A172 (cell line): ENCODE measurements at places on chromosomes 7 and 10. TPM values are rescaled to one million over a fixed set of nuclear protein-coding genes. Genes with fewer than 3 reads are reported as not detected.

GRCh38 chr10:3889961-3890522 lies 105.0 kb upstream of the KLF6 start:
- peak; percentile 94 for DNase-seq

Gene HPS1
- total RNA-seq, result 32.0 and 40.0 TPM in 2 replicates

Gene COMTD1
- total RNA-seq, result 27.0 and 49.9 TPM in 2 replicates

GRCh38 chr10:93992400-93993030 lies 1.2 kb upstream of the PLCE1 start:
- no peak for DNase-seq

DNA sequence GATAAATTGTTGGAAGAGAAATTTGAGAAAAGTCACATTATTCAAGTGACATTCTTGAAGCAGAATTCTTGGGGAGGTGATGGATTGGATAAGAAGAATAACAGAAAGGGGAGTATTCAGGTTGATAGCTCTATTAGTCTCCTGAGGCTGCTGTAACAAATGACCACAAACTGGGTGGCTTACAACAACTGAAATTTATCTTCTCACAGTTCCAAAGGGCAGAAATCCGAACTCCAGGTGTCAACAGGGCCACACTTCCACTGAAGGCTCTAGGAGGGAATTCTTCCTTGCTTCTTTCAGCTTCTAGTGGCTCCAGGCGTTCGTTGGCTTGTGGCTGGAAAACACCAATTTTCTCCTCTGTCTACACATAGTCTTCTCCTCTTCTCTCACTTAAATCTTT lies 99.8 kb downstream of the TES start:
- no peak for DNase-seq

Gene CPN1
- not detected in 2 replicates for total RNA-seq

- no peak for DNase-seq
Measured at GRCh38 chr10:95742485-95742884, 13.5 kb upstream of the ENTPD1 start.

DNA sequence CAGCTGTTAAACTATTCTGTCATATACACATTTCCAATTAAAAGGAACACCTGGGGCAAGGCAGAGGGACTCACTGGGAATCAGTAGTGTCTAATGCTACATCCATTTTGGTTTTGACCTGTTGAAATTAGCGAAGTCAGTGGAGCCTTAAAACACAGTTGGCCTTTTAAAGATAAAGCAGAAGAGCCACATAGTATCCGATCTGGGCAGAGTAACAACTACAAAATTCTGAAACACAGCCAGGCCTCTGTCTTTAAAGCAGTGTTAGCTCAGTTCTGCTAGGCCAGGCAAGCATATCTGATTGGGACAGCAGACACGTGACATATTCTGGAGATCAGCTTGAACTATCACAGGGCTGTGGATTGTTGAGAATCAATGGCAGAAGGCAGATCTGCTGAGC lies 117.5 kb upstream of the WNT16 start:
- DNase-seq, result no peak

DNA sequence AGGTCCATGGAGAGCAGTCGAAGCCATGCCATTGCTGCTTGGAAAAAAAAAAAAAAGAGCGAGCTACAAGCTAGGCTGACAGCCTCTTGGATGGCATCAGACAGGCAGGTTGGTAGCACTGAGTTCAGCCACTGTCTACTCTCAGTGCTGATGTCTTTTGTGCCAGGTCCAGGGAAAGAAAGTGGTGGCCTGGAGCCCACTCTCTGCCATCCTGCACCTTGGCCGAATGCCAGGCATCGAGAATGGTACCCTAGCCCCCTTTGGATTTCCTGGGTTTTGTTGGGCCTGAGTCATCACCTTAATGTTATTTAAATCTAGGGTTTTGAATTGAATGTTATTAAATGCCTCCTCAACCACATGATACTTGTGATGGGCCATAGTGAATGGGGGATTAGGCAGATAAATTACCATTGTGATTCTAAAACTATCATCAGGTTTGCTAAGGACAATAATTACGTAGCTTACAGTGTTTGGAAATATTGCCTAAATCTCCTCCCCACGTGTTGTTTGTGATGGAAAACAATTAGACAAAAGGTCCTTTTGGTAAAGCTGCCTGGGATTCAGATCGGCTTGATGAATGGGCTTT lies 195.7 kb upstream of the GPR26 start:
- no peak for DNase-seq

Gene RELN
- 0.02 TPM in 1 of 2 replicates, not detected in the other for total RNA-seq

DNA sequence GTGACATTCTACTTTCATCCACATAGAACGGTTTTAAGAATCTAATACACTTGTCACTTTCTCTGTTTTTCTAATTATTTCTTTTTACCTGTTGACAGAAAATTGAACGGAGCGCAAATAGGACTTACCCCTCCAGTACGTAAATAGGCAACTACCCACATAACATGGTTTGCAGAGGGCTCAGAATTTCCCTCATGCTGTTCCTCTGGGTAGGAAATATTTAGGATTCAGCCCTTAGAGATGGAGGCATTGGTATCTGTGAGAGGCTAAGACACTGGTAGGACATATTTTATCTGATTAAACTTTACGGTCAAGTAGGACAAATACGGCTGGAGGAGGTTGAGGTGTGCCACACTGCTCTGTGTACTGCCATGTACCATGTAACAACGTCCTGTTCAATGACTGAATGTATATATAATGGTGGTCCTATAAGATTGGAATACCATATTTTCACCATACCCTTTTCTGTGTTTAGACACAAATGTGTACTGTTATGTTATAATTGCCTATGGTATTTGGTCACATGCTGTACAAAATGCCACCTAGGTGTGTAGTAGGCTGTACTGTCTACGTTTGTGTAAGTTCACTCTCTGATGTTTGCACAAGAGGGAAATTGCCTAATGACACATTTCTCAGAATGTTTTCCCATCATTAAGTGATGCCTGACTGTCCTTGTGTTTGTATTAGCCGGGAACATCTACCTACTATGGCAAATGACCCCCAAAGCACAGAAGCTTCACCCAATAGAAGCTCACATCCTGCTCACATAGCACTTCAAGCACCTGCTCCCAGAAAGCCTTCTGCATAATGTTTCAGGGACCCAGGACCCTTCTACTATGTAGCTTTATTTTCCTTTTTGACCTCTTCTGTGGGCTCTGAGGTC lies 429.4 kb upstream of the AKR1E2 start:
- DNase-seq, result no peak

DNA sequence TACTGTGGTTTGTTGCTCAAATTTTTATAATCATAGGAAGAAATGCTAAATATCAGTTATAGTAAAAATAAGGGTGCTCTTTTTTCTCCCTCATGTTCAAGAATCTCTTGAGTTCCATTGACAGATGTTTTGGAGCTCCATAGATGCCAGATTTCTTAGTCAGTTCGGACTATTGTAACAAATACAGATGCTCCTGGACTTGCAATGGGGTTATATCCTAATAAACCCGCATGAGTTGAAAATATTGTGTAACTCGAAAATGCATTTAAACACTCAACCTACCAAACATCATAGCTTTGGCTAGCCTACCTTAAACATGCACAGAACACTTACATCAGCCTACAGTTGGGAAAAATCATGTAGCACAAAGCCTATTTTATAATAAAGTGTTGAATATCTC lies 100.7 kb upstream of the CSTF2T start:
- no peak for DNase-seq

DNA sequence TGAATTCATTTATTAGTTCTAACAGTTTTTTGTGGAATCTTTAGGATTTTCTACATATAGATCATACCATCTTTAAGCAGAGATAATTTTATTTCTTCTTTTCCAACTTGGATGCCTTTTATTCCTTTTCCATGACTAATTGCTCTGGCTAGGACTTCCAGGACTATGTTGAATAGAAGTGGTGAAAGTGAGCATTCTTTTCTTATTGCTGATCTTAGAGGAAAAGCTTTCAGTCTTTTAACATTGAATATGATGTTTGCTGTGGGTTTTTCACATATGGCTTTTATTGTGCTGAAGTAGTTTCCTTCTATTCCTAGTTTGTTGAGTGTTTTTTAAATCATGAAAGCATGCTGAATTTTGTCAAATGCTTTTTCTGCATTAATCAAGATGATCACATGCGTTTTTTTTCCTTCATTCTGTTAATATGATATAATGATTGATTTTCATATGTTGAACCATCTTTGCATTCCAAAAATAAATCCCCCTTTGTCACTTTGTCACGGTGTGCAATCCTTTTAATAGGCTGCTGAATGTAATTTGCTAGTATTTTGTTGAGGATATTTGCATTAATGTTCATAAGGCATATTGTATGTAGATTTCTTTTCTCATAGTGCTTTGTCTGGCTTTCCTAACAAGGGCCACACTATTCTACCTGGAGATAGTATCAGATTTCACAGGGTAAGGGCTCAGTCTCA lies 92.9 kb downstream of the ZNF467 start:
- no peak for DNase-seq

DNA sequence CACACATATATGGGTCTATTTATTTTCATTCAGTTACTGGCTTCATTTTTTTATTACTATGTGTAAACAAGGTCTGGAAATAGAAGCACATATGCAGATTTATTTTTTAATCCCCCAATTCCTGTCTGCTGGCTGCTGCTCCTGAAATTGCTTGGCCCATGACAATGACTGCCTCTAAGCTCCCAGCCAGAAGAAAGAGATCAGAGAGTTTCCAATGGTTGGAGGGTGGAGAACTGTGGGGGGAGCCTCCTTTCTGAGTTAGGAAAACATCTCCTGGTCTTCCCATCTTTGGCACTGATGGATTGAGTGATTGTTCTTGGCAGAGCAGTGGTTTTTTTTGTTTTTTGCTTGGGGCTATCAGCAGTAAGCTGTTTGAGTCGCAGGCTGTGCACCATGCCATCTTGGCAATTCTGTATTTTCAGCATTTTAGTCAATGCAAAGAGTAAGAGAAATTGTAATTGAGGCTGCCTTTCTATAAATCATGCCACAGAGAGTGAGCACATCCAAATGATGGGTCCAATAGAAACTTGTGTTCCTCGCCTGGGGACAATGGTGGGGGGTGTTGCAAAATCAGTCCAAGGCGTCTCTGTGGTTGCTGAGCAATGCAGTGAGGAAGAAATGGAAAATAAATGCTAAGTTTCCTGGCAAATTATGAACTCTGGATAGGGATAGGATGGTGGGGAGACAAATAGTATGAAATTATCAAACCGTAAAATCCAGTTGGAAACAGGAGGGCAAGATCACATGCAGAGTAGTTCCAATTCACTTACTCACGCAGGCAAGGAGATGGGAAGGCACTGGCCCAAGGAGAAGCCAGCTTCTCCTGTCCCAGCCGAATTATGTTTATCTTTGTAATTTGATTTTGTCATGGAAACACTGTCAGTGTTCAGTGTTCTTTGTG lies 382.4 kb downstream of the SORCS3 start:
- no peak for DNase-seq

GRCh38 chr7:55348502-55348901 lies 16.6 kb upstream of the LANCL2 start:
- DNase-seq, result peak; percentile 76

GRCh38 chr10:109591601-109592000 lies 331.7 kb downstream of the XPNPEP1 start:
- no peak for DNase-seq

DNA sequence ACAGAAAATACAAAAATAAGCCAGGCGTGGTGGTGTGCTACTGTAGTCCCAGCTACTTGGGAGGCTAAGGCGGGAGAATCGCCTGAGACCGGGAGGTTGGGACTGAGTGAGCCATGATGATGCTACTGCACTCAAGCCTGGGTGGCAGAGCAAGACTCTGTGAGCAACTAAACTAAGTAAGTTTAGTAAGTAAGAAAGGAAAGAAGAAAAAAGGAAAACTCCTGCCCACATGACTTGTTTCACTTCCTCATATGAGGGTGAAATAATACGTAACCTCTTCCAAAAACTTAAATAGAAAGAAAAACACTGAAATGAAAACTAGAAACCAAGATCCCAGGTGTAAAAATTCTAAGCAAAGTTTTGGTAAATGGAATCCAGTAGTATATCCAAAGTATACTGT lies 79.6 kb downstream of the LARP4B start:
- DNase-seq, result no peak

Gene ACBD7
- 3.7 and 9.3 TPM in 2 replicates for total RNA-seq

- no peak for DNase-seq
Measured at GRCh38 chr7:84294847-84295455, 100.4 kb upstream of the SEMA3A start.

DNA sequence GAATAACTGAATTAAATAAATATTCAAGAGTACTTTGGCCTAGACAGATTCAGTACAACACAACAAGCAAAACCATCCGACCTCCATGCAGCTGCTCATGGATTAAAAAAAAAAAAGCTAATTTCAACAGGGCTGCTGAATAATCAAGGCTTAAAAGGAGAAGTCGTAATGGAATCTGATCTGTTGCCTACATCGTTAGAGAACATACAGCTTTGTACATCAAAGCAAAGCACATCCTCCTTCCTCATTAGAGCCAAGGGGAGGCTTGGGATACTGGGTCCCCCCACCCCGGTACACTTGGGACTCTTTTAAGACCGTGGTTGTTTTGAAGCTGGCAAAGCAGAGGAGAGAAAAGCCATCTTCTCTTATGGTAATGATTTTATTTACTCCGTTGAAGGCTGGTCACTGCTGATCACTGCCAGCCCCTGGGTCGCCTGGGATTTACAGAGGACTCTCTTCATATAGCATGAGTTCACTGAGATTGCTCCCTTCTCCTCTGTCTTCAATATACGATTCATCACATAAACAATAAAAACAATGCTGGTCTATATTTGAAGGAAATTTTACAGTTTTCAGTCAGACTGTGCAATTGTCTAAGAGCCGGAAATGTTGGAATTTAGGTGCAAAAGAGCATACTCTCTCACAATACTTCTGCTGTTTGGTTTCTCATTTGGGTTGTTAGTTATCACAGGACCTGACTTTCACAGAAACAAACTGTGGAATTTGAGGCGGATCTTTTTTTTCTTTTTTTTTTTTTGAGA lies 148.8 kb downstream of the FAM107B start:
- DNase-seq, result no peak

Gene ANKRD61
- 1.0 TPM in 1 of 2 replicates, not detected in the other for total RNA-seq

DNA sequence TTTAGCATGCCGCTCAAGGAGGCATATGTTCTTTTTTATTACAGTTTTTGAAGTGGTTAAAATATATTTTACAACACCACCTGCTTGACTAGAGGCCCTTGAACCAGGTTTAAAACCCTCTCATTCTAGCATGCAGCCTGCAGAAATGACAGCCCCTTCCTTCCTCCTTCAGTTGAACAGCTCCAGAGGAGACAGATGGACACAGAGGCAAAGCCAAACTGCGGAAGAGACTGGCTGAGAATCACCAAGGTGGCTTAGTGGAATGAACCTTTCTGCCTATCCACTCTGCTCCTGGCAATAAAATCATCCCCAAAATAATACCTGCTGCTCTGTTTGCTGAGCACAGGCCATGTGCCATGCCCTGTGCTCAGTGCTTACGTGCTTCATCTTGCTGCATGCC lies 23.9 kb upstream of the PLPP4 start:
- no peak for DNase-seq

Gene LLCFC1
- total RNA-seq, result not detected in 2 replicates

Gene PRXL2A
- total RNA-seq, result 28.0 and 31.4 TPM in 2 replicates

Gene PRKCQ
- total RNA-seq, result not detected in 2 replicates

DNA sequence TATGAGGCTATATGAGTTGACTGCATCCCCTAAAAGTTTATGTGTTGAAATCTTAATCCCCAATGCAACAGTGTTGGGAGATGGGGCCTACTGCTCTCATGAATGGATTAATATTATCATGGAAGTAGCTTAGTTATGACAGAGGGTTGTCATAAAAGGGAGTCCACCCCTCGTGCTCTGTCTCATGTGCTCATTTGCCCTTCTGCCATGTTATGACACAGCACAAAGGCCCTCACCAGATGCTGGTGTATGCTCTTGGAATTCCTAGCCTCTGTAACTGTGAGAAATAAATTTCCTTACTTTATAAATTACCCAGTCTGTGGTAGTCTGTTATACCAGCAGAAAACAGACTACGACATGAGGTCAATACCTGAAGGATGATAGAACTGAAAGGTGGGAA lies 17.6 kb upstream of the PANK1 start:
- DNase-seq, result no peak
